Suppressor macrophage treated with lipopolysaccharide for 4 hours (primary cell): ENCODE measurements at places on chromosomes 7 and 10.

DNA sequence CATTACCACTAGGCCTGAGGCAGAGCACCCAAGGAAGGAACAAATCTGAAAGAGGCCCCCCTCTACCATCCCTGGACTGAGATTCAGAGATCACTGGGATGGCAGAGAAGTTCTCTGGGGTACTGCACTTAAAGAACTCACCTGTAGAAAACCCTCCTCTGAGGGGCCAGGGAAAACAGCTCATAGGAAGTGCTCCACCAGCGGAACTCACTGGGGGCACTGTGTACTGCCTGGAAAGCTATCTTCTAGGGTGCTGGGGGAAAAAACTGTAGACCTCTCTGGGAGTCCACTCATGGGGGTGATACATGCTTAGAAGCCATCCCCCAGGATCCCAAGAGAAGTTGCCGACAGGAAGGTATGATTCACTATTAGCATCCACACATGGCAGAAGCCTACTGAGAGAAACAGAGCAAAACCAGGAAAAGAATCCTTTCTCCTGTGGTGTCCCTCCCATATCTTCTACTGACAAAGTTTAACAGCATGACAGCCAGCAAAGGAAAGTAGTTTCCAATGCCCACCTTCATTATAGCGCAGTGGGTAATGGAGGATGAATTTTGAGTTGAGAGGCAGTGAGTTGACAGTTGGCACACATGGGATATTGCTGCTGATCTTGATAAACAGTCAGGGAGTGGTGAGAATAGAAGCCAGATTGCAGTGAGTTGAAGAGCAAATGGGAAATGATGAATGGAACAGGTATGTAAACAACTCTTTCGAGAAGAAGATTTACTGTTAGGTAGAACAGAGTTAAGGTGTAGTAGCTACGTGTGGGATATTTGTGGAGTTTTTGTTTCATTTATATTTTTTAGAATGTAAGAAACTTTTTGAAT, 20.9 kb downstream of the ANKIB1 start:
- DNase-seq = no peak

- no peak for DNase-seq
Observed at GRCh38 chr7:77276120-77276519, 76.5 kb upstream of the FGL2 start.

GRCh38 chr7:143374561-143374960, 6.6 kb upstream of the ZYX start:
- peak; percentile 42 for DNase-seq

GRCh38 chr7:152363798-152364197, 72.0 kb downstream of the KMT2C start:
- no peak for DNase-seq

GRCh38 chr10:4181621-4182049, 396.6 kb upstream of the KLF6 start:
- DNase-seq = peak; percentile 36

DNA sequence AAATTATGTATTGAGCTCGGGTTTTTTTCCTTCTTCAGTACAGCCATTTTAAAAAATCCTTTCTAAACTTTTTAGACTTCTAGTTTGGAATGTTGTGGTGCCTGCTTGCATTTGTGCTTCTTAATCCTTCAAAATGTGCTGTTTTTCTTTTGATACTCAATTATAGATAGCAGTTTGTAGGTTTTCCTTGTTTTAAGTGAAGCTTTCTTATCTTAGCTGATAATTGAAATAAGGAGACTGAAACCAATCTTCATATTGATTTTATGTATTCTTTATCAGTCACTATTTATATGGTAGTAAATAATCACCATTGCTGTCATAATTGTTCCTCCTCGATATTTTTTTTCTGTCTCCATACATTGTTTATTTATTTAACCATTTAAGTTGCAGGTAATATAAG, 56.6 kb downstream of the TAF3 start:
- DNase-seq = no peak

DNA sequence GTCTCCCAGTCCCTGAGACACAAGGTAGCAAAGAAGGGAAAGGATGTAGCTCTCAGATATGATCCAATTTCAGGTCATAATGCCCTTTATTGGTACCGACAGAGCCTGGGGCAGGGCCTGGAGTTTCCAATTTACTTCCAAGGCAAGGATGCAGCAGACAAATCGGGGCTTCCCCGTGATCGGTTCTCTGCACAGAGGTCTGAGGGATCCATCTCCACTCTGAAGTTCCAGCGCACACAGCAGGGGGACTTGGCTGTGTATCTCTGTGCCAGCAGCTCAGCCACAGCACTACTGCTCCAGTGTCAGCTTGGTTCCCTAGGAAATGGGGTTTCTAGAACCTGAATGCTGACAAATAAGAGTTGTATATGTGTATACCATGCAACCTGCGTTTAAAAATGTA, 74.6 kb upstream of the PRSS58 start:
- no peak for DNase-seq

DNA sequence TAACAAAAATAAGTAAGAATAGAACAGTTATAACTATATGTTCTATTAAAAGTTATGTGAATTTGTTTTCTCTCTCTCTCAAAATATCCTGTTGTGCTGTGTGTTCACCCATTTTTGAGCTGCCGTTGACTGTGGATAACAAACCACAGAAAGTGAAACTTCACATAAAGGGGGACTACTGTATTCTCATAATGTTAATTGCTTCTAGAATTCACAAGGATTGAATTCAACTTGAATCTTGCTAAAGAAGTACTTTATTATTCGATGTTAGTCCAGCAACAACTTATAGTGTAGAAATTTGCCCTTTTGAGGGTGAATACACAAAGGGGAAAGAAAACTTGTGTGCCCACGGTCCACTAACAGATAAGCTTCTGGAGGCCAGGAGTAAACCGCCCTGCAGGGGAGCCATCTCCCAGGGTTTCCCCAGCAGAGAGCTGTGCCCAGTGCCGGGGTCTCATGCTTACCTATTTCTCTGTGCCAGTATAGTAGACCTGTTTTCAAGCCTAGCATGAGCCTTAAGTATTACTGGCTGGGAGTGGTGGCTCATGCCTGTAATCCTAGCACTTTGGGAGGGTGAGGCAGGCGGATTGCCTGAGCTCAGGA, 87.1 kb downstream of the KAT6B start:
- peak; percentile 18 for DNase-seq

DNA sequence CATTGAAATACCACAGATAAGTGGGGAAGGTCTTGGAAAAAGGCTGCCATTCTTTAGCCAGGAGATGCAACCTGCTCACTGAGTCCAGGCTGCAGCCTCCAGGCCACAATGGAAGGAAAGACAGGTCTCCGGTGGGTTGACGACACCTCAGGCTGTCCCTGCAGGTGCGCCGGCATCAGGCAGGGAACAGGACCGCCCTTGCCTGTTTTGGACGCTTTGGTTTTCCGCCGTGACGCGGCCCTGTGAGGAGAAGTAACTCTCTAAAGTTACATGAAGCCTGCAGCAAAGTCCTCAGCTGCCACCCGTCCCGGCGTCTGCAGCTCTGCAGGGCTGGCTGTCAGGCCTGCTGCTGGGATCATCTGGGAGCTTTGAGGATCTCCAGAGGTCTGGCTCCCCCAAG, 147.0 kb downstream of the WDR37 start:
- no peak for DNase-seq

DNA sequence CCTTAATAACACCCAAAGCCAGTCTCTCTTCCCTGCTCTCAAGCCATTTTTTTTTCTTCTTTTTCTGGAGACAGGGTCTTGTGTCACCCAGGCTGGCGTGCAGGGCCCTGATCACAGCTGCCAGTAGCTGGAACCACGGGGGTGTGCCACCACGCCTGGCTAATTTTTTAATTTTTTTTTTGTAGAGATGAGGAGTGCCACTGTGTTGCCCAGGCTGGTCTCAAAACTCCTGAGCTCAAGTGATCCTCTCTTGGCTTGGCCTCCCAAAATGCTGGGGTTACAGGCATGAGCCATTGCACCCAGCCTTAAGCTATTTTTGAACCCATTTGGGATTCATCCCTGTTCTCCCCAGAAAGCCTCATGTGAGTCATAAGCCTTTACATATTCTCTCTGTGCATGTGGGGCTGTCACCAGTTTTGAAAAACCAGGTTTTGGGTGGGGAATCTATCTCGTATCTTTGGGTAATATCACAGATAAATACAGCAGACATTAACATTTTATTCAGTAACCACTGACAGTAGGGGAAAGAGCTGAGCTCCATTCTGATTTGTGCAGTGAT, 15.5 kb downstream of the ZNF487 start:
- no peak for DNase-seq

GRCh38 chr7:51229106-51229537, 87.5 kb downstream of the COBL start:
- DNase-seq = no peak

DNA sequence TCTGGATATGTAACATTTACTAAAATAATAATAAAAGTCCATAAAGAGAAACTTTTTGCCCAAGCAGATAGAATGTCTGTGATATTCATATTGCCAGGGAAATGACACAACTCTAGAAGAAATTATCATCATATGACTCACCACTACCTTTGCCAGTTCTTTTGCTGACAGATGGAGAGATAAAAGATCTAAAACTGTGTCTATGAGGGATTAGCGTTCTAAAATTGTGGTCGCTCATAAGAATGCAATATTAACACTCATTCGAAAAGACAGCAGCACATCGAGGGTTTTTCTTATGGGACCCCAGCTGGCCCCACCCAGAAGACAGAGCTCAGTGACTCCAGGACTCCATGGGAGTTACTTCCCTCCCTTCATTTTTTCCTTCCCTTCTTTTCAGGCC, 16.6 kb upstream of the LANCL2 start:
- no peak for DNase-seq

DNA sequence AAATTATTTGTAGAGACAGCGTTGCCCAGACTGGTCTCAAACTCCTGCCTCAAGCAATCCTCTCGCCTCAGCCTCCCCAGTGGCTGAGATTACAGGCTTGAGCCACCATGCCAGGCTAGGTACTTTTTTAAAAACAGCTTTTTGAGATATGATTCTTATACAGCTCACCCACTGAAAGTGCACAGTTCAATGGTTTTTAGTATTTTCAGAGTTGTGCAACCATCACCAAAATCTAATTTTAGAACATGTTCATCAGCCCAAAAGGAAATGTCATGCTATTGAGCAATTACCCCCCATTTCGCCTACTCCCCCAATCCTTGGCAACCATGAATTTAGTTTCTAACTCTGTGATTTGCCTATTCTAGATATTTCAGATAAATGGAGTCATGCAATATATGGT, 73.7 kb downstream of the EVX1 start:
- peak; percentile 44 for DNase-seq

DNA sequence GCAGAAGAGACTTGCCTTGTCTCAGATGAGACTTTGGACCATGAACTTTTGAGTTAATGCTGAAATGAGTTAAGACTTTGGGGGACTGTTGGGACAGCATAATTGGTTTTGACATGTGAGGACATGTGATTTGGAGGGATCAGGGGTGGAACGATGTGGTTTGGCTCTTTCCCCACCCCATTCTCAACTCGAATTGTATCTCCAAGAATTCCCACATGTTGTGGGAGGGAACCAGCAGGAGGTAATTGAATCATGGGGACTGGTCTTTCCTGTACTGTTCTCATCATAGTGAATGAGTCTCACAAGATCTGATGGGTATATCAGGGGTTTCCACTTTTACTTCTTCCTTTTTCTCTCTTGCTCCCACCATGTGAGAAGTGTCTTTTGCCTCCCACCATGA, 229.7 kb upstream of the KCND2 start:
- no peak for DNase-seq

DNA sequence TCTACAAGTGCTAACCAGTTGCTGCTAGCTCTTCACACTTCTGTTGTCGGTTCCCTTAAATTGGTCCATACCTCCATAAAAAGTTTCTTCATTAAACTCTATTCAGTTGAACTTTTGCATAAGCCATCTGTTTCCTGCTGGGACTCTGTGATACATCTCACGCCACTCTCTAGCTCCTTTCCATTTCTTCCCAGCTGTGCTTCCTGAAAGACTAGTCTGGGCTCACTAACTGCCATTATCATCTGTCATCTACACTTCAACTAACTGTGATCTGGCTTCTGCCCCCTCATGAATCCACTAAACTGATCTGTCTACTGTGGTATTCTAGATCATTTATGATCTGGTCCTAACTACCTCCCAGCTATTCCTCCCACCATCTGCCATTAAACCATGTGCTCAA, 78.3 kb downstream of the ELAPOR2 start:
- no peak for DNase-seq
